ENCODE measurements at places on chromosomes 5 and 9.

DNA sequence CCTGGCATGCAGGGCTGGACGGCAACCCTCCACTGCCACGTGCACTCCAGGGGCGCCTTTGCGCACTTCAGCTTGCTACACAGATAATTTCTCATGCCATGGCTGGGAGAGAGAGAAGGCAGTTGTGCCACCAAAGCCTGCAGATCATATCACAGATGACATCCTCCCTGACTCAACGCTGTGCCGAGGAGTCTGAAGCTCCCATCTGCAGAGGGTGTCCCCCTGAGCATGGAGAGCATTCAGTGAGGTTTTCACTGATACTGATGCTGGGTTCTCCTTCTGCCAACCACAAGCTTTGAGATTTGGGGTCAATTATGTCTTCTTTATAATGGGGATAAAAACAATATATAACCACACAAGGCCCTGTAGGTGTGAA, 607.4 kb upstream of the ADAMTS16 start:
- DNase-seq, result no peak

DNA sequence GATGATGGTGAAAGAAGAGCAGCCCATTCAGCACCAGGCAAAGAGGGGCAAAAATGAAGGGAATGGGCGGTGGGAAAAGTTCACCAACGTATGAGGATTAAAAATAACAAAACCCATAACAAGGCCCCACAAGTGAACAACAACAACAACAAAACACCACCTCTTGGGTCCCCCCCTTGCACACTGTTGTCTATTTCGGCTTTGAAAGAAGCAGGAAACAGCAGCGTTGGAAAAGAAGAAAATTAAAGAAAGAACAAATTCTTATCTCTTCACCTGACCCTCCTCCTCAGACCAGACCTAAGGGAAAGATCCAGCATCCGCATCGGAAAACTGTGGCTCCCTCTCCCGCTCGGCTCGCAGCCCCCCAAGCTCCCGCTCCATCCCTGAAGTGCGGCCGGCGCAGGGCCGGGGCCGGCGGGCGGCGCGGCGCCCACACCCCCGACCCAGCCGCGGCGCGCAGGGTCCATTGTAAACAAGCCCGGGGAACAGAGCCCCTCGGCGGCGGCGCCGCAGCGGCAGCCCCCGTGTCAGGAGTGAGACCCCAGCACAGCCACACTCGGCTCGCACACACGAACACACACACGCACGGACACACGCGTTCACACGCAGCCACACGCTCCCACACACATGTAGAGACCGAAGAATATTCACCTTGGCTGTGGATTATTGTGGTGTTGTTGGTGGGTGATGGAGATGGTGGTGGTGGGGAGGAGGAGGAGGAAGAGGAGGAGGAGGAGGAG, 535 bp downstream of the RFX3 start:
- DNase-seq, result no peak

DNA sequence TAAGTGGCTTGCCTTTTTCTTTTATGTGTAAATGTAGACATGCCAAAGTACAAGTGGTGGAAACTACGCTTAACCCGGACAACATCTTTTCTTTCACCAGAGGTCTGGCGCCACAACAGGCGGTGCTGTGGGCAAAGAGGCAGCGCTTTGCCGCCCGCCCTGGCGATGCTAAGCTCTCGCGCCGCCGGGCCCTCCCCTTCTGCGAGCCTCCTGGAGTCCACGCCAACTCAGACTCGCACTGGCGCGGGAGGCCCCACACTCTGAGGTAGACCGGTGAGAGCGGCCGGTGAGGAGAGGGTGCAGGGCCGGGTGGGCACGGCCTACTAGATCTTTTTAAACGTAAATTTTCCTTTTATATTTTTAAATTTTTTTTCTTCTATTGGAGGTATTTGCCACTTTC, 2253.1 kb upstream of the C9orf72 start:
- DNase-seq, result no peak

- DNase-seq, result no peak
Measured at GRCh38 chr9:8860925-8861324, 1061.3 kb upstream of the DMAC1 start.

DNA sequence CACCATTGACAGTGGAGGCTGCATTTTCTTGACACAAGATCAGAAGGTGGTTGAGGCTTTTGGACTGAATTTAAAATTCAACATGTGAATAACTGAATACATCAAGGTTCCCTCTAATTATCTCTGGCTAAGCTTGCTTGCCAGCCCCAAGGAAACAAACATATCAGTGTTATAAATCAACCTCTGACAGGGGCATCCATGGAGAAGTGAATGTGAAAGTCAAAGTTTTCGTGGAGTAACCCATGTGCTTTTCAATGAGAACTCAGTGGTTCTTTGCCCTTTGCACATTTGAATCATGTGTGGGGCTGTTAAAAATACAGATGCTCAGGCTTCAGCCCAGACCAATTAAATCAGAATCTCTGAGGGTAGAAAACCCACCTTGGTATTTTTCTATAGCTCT, 128.9 kb downstream of the LRRC70 start:
- no peak for DNase-seq

DNA sequence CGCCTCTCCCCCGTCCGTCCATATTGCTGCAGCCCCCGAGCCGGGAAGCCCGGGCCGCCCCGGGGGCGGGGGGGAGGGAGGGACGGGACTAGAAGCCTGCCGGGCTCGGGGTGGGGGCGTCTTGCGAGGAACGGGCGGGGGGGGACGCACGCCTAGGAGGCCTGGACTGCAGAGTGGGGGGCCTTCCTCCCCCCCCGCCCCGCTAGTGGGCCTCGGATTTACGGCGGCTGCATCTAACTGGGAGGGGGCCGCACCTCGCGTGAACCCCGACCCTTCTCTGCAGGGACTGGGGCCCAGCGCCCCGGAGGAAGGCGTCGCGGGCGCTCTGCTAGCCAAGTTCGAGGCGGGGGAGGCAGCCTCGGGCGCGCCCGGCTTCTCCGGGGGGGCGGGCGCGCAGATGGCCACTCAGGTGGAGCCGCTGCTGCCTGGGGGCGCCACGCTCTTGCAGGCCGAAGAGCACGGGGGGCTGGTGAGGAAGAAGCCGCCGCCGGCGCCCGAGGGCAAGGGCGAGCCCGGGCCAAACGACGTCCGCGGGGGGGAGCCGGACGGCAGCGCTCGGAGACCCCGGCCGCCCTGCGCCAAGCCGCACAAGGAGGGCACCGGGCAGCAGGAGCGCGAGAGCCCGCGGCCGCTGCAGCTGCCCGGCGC, at the start of gene LARP1:
TSS of gene LARP1 (plus strand) at position 17 of the 648 bp plus-strand sequence. CDS start at position 398, 381 bp downstream.
- DNase-seq, result no peak

DNA sequence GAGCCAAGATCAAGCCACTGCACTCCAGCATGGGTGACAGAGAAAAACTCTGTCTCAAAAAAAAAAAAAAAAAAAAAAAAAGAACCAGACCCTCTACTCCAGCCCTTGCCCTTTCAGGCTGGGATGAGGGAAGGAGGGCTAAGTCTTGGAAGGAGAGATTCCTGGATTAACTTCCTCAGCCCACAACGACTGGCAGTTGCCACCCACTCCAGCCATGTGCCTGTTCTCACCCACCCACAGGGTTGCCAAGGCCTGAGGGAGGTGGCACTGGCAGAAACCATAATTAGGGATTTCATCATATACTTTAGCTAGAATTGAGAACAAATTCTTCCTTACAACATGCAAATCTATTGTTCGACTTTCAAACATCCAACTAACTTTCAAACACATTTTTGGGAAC, 87.8 kb upstream of the SLC30A5 start:
- no peak for DNase-seq

GRCh38 chr5:132012371-132013005, 1.0 kb upstream of the ACSL6 start:
- no peak for DNase-seq

DNA sequence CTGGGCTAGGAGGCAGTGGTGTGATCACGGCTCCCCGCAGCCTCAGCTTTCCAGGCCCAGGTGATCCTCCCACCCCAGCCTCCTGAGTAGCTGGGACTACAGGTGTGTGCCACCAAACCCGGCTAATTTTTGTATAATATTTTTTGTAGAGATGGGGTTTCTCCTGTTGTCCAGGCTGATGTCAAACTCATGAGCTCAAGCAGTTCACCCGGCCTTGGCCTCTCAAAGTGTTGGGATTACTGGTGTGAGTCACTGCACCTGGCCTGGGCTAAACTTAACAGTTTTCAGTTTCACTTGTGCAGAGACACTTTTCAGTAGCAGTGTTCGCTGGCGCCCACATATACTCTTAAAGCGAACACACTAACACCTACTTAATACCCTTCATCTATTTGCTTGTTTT, 205.6 kb upstream of the ZNF608 start:
- DNase-seq, result no peak

DNA sequence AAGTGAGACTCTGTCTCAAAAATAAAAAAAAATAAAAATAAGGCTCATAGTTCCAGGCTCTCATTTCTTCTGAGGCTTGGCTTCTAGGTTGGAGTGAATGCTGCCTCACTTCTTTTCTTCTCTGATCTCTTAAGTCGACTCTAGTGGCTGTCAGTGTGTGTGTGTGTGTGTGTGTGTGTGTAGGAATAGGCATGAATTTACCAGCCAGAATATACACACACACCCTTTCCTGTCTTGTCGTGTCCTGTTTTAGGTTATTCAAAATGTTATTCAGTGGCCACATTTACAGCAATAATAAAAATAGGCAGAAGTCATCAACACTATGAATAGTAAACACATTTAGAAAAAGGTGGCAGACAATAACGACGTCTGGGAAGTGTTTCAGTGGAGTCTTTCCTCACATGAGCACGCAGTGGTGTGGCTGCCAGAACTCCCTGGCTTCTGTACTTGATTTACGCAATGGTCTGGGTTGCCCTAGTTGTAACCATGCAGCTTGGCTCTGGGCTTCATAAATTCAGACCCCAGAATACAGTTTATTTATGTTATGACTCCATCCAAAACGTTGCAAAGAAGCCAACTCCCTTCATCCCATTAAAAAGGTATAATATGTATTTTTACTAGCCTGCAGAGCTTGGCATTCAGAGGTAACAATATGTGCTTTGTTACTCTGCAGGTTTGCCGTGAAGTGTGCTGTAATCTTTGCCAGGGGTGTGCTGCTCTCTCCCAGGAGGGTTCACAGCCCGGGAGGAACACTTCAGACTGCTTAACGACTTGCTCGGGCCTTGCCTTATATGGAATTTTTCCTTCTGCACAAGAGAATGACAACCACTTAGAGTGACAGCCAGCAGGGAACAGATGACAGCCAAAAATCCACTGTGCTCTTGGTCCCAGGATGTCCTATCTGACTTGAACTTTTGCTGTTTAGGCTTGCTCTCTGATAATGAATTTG, 34.4 kb upstream of the PALM2AKAP2 start:
- no peak for DNase-seq

DNA sequence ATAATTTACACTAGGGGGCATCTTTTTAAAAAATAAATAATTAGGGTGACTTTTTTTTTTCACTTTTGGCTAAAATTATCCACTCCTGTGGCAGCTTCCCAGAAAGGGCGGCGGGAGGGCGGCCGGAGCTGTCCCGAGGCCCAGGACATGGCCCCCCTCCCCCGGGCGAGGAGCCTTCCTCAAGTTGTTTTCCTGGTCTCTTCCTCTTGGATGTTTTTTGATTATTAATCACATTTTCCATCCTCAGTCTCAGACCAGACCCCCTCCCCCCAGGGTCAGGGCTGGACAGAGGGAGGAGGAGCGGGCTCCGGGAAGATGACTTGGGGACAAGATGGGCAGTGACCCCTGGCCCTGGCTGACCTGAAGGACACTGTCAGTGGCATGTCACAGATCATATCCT, 4.7 kb upstream of the CNTFR start:
- DNase-seq, result no peak

DNA sequence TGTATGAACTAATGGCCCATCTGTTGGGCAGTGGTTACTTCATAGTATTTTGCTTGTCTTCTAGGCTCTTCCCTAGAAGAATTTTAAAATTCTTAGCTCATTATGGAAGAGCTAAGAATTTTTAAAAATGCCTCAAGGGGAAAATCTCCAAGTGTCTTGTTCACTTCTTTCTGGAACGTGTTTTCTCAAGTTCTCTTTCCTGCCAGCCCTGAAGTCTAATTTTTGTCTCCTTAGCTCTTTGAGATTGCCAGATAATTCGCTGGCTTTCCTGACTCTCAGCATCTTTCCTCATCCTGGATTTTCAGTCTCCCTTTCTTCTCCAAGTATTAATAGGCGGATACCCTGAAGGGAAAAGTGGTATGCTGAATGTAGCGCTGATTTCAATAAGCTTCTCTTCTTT, 395.4 kb downstream of the ARRDC3 start:
- no peak for DNase-seq

DNA sequence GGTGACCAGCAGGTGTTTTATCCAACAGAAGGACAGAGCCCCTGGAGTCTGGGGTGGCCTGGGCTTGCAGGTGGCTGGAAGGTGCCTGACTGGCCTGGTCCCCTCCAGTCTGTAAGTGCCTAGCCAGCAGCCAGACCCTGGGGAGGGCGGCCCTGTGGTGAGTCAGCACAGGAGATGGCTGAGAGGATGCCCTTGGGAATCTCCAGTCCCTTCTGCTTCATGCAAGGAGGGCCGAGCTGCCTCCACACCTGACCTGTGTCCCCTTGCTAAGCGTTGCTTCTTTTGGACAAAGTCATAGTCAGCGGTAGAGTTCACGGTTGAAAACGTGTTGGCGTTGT, 20.2 kb downstream of the OBP2B start:
- no peak for DNase-seq

- DNase-seq, result no peak
Measured at GRCh38 chr9:124834591-124834990, 18.7 kb upstream of the WDR38 start.

DNA sequence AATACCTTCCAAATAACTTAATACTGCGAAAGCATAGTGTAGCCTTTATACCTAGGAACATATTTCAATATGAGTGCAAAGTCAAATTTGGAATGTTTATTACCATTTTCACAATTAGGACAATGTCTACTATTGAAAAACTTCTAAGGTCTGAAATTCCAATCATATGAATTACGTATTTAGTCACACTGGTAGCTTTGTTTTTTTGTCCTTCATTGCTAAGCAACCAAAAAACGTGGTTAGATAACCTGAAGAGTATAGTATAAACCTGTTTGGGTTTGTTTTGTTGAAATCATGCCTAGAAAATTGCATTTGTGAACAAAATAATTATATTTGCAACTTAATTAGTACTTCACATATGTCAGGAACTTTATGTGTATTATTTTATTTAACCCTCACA, 134.2 kb downstream of the FBXO4 start:
- DNase-seq, result no peak

DNA sequence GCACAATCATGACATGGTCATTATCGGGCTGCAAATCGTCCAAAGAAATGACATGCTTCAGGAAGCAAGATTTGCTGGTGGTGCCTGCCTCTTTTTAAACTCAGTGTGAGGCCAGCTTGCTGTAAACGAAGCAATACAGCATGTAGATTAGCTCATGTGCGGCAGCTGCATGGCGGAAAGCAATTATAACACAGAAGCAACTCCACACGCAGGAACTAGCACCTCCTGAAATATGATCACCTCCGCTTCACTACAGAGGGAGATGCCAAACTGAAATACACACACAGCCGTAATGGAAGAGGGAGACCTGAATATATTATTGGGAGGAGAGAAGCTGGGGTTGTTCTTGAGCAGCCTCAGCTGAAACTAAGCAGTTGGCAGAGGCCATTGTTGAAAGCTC, 312.5 kb downstream of the PSAT1 start:
- no peak for DNase-seq

DNA sequence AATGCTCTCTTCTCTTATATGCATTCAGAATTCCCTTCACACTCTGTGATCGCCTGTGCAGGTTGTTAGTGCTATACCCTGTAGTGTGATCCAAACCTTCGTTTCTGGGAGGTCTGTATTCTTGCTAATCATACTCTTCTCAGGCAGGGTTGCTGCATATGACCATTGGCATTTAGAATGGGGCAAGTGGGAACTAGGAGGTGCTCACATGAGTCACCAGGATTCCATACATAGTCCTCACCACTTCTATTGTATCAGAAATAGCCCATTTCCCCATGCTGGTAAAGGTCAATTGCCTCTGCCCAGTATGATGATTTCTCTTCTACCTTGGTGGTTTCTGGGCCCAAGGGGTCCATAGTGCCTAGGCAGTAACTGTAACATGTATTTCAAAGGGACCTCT, 443.5 kb upstream of the CDH6 start:
- no peak for DNase-seq

All from activated naive CD4-positive, alpha-beta T cell (primary cell).